ENCODE measurements at places on chromosomes 2 and 18.

GRCh38 chr2:233414777-233415570 lies 60.7 kb downstream of the DGKD start:
- no peak for DNase-seq

- DNase-seq = no peak
These were observed 3.7 kb upstream of the BCL2L11 start for GRCh38 chr2:111116843-111117597.

DNA sequence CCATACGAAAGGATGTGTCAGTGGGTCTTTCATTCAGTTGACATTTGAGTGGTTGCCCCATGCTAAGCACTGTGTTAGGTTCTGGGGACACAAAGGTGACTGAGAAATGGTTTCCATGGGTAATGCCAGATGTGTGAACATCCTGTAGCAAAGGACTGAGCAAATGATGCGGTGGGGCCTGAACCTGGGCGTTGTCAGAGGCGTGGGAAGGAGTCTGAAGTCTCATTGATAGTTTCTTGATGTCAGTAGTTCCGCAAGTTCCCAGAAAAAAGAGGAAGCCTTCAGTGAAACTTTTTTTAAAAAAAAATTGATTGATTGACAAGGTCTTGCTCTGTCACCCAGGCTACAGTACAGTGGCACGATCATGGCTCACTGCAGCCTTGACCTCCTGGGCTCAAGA lies 56.9 kb downstream of the LIMS1 start:
- DNase-seq = no peak

DNA sequence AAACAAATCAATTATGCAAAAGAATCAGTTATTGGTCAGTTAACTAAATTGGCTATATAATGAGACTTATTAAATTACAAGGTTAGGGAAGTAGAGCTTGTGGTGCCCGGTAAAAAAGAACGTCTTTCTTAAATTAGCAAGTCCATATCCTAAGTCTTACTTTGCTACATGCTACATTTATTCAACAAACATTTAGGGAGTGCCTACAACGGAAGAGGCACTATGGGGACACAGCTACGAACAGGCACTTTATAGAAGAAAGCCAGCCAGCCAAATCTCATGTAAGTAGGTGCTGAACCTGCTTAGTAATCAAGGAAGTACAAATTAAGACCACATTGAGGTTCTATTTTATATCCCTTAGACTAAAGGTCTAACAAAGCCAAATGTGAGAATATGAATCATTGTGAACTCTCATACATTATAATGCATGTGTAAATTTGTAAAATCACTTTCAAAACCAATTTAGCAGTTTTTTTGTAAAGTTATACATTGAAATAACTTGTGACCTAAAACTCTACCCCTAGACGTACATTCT lies 59.9 kb downstream of the PDK1 start:
- DNase-seq = no peak

All from smooth muscle cell of the brain vasculature (primary cell).